T-helper 9 cell (primary cell): ENCODE measurements at places on chromosomes 12 and 14.

DNA sequence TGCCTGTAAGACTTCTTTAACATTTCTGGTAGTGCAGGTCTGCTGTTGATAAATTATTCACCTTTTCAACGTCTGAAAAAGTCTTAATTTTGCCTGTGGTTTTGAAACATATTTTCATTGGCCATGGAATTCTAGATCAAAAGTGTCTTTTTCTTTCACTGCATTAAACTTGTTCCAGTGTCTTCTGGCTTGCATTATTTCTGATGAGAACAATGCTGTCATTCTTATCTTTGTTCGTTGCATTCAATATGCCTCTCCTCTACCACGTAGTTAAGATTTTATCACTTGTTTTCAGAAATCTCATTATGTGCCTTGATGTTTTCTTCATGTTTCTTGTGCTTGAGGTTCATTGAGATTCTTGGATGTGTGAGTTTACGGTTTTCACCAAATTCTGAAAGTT lies 13.4 kb upstream of the KIF26A start:
- no peak for DNase-seq

GRCh38 chr12:38905480-38906351 lies at the start of gene CPNE8:
CPNE8 (minus strand) TSS chr12:38905591; CDS start chr12:38905534, 57 bp downstream.
- DNase-seq, result peak; percentile 21

DNA sequence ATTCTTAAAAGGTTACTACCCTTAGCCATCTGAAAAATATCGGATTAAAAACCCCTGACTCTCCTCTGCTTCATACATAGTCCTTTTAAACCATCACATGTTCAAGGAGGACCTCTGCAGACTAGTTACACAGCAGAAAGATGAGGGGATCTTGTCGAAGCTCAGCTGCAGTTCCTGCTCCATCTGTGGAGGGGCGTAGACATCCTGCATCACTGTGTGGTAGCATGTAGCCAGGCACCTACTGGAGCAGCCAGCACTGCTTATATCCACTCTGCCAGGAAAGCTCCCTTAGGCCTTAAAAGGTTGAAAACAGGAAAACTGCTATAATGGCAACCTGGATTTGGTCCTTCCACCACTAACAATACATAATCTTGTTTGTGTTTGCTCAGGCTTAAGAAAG lies 57.6 kb upstream of the STRN3 start:
- DNase-seq, result no peak

- DNase-seq, result no peak
Measured at GRCh38 chr12:44881197-44881596, 5.1 kb upstream of the NELL2 start.

GRCh38 chr14:91350813-91351511 lies 66.7 kb downstream of the CCDC88C start:
- no peak for DNase-seq

DNA sequence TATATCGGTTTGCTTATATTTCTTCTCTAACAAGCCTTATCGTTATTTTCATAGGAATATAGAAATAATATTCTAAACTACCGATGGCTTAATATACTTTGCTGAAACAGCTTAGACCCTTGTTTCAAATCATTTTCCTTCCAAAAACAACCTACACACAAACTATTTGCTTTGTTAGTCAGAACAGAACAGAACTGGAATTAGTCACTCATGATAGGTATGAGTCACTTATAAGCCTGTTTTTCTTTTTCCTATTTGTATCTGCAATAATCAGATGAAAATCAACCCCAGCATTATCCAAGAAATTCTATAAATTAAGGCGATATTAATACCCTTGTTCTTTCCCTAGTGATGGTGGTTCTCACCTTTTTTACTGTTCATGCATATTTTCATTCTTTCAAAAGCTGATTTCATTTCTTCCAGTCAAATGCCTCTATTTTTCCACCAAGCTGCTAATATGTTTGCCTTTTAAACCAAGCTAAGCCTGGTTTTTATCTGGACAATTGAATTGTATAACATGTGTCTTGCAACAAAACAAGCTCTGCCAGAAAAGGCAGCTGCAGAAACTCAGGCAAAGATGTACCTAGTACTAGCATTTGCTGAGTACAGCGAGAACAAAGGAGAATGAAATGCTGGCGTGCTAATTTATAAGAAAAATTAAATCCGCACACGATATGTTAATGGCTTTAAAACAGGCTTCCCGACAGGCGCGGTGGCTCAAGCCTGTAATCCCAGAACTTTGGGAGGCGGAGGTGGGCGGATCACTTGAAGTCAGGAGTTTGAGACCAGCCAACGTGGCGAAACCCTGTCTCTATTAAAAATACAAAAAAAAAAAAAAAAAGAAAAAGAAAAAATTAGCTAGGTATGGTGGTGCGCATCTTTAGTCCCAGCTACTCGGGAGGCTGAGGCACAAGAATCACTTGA lies 1418.2 kb downstream of the AACS start:
- no peak for DNase-seq

GRCh38 chr12:70443062-70443673 lies 77.1 kb downstream of the KCNMB4 start:
- no peak for DNase-seq

GRCh38 chr14:76950055-76951020 lies 78.2 kb downstream of the IRF2BPL start:
- no peak for DNase-seq

- DNase-seq, result no peak
Measured at GRCh38 chr12:50824914-50825313, 17.8 kb upstream of the TMPRSS12 start.

GRCh38 chr12:47194501-47194900 lies 114.7 kb upstream of the AMIGO2 start:
- no peak for DNase-seq

DNA sequence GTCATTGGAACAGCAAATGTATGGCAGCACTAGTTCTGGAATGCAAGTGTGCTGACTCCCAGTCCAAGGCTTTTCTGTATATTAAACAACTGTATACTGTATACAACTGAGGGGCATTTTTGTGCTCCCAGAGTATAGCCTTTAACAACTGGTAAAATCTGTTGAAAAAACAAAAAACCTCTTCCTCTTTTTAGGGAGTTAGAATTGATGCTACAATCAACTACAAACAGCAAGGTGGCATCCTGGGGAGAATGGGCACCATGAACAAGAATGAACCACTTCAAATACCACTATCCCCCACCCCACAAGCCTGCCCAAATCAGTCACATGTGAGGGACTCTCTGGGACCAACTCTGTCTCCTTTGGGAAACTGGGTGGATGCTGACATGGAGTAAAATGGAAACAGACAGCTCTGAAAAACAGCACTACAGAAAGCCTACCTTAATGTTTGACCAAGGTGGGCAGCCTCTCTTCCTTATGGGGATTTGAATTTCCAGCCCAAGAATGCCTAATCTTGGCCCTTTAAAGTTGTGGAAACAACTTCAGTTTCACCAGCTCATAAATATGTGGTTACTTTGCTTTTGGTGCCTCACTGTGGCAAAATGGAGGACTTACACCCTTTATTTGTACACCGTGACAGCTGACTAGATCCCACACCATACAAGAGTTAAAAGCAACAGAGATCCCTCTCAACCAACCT lies 7.5 kb downstream of the VTI1B start:
- DNase-seq, result no peak

DNA sequence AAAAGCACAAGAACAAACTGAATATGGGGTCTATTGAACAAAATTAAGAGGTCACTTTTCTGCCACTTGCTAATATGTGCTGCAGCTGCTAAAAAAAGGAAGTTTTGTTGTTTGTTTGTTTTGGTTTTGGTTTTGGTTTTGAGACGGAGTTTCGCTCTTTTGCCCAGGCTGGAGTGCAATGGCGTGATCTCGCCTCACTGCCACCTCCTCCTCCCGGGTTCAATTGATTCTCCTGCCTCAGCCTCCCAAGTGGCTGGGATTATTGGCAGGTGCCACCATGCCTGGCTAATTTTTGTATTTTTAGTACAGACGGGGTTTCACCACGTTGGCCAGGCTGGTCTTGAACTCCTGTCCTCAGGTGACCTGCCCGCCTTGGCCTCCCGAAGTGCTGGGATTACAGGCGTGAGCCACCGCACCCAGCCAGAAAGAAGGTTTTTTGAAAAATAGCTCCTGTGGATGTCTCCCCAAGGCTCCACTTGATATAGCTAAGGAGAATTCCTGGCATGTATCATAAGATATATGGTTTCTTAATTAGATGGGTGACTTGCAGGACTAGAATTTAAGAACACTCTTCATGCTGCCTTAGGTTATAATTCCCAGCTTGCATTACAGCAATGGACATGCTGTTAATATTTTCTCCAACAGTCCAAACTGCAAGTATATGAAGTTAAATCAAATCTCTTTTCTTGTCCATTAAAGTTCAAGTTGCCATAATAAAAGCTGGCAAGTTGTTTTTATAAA lies 237.6 kb upstream of the AMIGO2 start:
- no peak for DNase-seq

DNA sequence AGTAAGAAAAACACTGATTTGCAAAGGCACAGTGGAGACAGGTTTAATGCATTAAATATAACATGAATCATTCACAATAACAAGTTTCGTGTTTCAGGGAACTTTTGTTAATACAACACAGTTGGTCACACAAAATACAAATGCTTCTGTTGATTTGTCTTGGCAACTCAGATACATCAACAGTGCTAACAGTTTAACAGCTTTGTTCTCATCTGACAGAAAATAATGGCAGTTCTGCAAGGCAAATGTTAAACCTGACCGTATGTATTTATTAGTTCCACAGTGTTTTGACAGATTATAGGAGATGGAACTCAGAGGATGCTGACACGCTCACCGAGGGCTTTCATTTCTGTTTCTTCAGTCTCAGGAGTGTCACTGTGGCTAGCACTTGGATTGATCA lies 350.7 kb downstream of the PRKD1 start:
- no peak for DNase-seq

GRCh38 chr12:1273051-1273450 lies 282.0 kb downstream of the ERC1 start:
- no peak for DNase-seq

DNA sequence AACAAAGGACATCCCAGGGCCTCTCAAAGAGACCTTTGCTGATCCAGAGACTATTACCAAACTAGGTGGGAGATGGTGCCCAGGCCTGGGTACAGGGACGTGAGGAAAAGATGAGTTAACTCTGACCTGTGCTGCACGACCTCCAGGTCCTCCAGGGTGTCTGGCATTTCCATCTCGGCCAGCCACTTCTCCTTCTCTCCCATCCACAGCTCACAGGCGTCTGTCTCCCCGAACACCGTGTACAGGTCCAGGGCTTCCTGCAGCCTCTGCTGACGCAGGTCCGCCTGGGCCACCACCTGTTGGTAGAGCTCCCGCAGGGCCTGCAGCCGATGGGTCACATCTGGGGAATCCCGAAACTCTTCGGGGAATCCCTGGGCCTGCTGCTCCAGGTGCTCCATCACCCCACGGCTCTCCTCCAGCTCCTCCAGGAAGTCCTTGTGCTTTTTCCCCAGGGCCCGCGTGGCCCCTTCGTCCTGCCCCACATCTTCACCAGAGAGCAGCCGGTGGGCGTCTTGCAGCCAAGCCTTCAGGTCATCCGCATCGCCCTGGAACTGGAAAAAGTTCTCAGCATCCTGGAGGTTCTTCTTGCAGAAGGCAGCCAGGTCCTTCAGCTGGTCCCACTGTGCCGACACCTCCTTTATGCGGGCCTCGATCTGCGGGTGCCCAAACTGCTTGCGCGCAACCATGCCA lies 86.7 kb downstream of the SPTB start:
- no peak for DNase-seq

DNA sequence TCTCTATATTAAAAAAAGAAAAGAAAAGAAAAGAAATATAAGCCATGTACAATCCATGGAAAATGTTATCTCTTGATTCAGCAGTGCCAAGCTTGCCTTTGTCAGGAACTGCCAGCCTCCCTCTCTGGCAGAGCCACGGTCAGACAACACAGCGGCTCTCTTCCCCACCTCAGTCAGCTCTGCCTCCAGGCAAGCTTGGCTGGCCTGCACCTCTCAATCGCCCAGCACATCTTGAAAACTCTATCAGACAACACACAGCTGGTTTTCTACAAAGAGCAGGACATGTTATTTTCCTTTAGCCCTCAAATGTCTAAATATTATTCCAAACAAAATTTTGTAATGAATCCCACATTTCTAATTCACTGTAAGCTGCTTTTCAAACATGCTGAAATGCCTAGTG lies 20.0 kb upstream of the GCH1 start:
- no peak for DNase-seq

DNA sequence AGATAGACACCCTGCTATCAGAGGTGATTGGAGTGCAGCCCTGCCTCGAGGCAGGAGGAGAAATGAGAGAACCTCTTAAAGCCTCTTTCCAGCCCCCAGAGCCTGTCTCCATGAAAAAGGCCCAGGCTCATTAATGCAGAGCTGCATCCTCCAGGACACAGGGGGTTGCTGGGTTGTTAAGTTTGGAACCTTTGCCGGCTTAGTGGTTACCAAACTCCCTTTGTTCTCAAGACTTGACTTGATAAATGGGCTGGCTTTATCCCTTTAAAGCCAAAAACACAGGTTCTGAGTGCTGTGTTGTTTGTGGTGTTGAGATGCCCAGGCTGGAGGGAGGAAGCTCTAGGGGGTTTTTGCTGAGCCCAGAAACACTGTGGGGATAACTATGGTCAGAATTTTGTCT lies 71.0 kb downstream of the DAD1 start:
- DNase-seq, result no peak

- no peak for DNase-seq
Measured at GRCh38 chr14:68165274-68165843, 345.8 kb downstream of the RAD51B start.

DNA sequence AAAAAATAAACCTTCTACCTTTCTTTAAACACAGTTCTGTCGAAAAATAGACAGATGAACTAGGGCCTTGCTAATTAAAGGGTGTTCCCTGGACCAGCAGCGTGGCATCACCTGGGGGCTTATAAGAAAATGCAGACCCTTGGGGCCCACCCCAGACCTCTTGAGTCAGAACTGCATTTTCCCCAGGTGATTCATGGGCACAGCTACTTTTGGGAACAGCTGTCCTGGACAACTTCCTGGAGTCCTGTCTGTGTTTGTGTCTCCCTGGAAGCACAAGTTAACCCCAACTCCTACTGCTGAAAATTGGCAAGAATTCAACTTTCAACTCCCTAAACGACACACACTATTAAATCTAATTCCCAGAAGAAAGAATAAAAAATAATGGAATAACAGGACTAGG lies 17.8 kb downstream of the FBLN5 start:
- DNase-seq, result no peak

DNA sequence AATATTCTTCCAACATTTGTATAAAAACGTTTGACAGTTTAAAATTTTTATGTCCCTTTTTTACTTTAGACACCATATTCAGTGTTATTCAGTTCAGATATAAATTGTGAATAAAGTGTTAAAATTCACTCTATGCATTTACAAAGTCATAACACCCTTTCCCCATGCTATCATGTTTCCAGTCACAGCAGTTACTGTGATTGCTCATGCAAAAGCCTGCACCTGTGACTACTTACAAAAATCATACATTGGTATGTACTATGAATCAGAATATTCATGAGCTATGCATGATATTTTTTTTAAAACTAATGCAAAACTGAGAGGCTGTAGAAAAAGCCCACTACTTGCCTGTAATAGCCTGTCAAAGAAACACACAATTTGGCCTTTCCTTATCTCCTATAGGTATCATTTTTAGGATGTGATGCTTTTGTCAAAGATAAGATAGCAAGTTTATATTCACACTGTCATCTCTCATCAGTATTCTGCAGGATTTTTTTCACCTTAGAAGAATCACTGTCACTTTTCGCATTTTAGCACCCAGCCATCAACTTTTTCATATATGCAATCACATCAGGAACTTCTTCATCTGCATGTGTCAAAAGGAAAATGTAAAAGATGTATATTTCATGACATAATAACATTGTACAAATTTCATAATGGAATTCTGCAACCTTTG lies 443.2 kb downstream of the C12orf50 start:
- DNase-seq, result no peak

- peak; percentile 7 for DNase-seq
Measured at GRCh38 chr12:124862768-124863415, 772 bp downstream of the SCARB1 start.
